Activated B cell treated with CpG ODN at 0.5 μM for 24 hours (primary cell): ENCODE measurements at places on chromosomes 12 and 14.

DNA sequence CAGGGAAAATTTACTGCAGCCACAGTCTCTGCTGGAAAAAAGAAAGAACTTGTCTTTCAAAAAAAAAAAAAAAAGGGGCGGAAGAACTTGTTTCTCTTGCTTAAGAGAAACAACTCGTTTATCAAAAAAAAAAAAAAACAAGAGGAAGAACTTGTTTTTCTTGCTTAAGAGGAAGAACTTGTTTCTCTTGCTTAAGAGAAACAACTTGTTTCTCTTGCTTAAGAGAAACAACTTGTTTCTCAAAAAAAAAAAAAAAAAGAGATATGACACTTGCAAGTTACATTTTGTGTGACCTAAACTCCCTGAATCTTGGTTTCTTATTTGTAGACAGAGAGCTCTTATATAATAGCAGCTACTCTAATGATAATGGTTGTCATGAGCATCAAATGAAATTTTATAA, 44.7 kb upstream of the USP15 start:
- DNase-seq = no peak

- no peak for DNase-seq
These were observed 939 bp downstream of the NPC2 start for GRCh38 chr14:74491956-74492775.

DNA sequence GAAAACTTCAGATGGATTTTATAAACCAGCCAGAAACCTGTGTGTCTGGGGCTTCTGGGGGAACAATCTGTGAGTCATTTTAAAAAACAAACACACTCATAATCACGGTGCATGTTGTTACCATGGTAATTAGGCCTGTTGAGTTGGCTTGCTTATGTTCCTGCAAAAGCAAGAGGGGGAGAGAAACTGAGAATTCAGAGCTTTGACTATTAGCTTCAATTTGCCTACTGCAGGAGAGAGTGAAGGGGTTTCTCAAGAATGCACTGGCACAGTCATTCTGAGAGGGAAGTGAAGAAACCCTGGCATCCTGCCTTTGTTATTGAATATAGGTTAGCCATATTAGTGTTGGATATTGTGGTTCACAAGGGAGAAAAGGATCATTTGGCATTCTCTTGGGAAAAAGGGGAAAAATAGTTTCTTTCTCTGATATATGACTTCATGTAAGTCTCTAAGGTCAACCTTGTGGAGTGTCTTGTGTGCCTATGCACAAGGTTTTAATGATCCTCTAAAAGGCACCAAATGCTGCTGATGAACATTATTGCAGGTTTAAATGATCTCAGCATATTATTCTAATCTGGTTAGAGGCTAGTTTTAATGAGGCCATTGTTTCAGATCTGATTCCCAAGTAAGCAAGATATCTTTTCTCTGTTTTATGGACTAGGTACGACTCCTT, 12.9 kb downstream of the GNG2 start:
- no peak for DNase-seq

GRCh38 chr12:116943419-116944372, 32.9 kb downstream of the FBXW8 start:
- DNase-seq = no peak
